ENCODE measurements at places on chromosomes 6 and 20.

- no peak for DNase-seq
These were observed 78.2 kb downstream of the PSMG4 start for GRCh38 chr6:3336859-3337515.

GRCh38 chr6:16305788-16306187 lies 67.4 kb downstream of the GMPR start:
- no peak for DNase-seq

GRCh38 chr6:109166673-109167072 lies 71.4 kb downstream of the CEP57L1 start:
- no peak for DNase-seq

DNA sequence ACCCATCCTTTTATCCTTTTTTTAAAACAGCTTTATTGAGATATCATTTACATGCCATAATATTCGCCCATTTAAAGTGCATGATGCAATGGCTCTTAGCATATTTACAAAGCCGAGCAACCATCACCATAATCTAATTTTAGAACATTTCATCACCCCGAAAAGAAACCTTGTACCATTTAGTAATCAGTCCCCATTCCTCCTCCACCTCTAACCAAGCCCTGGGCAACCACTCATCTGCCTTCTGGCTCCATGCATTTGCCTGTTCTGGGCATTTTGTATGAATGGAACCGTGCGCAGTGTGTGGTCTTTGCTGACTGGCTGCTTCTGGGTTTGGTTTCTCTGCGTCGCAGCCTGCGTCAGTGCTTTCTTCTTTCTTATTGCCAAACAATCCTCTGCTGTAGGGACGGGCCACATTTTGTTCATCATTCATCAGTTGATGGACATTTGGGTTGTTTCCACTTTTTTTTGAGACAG lies 10.2 kb upstream of the EEF1A2 start:
- DNase-seq: no peak

DNA sequence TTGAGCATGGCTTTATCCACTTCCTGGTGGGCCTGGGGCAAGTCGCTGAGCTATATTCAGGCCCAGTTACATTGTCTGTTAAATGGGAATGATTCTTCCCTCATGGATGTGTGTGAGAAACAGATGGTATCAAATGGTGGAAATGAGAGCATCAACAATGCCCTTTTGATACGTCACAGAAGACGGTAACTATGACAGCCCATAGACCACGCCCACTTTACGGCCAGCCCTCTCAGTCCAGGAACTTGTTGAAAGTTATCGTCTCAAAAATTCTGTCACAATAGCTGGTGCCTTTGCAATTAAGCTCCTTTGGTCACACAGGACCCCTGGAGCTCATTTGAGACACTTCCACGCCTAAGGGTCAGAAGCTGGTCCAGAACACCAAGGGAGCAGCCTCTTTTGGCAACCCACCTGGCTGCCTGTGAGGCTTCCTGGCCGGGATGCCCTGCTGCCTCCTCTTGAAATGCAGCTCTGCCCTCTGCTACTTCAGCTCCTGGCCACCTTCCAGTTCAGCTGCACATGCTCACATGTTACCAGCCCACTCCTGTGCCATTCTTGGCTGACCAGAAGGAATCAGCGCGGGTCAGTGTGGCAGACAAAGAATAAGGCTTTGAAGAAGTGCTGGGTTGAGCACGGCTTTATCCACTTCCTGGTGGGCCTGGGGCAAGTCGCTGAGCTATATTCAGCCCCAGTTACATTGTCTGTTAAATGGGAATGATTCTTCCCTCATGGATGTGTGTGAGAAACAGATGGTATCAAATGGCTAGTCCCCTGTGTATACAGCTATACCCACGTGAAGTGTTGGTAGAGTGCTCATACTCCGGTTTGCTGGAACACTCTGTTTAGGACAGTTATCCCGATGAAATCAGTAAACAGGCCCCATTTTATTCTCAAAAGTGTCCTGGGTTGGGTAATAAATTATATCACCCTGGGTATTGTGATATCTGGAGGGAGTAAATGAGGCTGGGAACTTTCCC lies 199.2 kb upstream of the SUPT3H start:
- no peak for DNase-seq

DNA sequence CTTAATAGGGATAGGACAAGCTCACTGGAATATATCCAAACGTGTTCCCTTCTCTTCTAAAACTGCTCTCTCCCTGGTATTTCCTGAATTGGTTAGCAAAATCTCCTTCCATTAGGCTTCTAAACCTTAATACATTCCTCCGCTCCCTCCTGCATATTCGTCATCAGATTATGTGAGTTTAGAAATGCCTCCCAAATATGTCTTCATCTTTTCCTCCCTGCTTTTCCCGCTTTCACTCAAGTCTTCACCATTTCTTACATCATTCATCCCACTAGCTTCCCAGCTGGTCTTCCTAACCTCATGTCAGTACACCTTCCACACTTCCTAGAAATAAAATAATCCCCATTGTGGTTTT lies 26.9 kb downstream of the SLC22A16 start:
- no peak for DNase-seq

GRCh38 chr6:36130667-36131510 lies 576 bp downstream of the MAPK13 start:
- DNase-seq: peak; percentile 71

DNA sequence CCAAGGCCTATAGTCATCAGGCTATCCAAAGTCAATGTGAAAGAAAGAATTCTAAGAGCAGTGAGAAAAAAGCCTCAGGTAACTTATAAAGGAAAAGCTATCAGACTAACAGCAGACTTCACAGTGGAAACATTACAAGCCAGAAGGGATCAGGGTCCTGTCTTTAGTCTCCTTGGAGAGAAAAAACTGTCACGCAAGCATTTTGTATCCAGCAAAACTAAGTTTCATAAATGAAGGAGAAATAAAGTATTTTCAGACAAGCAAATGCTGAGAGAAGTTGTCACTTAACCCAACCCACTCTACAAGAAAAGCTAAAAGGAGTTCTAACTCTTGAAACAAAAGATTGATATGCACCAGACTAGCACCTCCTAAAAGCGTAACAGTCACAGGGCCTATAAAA lies 28.1 kb downstream of the CITED2 start:
- no peak for DNase-seq

DNA sequence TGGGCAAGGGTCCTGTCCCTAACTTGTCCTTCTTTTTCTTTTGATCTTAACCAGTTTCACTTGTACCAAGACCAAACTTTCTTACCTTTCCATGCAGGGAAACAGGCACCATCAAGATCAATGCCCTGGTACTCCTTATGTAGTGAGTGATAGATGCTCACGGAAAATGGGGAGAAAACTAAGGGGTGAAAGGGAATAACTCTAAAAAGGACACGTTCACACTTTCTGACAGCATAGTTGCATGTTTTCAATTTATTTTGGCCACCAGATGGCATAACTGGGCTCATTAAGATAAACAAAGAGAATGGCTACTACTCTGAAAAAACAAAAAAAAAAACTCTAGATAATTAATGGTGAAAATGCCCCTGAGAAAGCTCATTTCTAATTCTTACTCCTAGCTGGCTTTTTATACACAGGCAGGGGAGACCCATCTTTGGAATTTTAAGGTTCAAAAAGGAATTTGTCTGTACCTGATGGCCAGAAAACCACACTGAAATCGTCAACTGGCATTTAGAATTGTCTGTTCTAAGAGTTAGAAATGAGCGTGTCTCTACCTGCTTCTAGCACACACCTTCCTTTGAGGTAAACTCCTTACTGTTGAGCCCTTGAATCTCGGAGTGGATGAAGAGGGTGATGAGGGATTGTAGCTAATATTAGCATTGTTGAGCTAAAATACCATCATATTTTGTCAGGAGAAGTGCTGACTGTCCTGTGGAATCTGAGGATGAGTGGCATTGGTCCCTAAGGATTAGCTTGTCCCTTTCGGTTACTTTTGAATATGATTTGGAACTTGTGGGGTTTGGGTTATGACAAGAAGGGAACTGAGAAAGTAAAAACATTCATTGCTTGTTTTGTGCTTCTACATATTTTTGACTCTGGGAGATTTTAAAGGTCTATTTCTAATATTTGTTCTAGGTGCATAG lies 62.2 kb upstream of the DDR1 start:
- peak; percentile 68 for DNase-seq

DNA sequence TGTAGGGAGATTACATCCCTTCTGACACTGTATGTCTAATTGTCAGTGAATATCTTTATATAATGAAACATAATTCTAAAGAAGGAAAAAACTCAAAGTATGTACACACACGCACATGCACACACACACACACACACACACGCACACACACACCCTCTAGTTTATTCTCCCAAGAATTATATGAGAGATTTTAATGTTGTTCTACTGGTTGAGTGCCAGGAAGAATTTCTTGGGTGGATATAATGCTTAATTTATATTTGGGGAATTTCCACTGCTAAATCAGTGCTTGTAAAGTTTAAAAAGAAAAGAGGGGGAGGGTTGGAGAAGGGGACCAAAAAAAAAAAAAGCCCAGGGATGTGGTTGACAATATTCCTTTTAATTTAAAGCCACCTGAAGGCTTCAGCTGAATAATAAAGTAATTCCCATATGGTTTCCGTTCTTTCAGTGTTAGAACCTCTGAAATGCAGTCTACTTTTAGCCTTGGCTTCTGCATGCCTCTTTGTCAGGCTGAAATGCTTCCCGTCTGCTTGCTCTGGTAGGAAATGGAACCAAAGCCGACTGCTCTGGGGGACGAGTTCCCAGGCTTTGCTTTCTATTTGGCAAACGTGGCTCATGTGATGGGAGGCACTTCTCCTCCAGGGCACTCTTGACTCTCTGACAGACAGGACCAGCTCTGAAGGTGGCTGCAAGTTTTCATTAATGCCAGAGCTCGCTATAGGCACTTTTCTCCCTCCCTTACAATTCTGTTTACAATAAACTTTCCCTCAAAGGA lies 225.4 kb downstream of the PRL start:
- DNase-seq: no peak

DNA sequence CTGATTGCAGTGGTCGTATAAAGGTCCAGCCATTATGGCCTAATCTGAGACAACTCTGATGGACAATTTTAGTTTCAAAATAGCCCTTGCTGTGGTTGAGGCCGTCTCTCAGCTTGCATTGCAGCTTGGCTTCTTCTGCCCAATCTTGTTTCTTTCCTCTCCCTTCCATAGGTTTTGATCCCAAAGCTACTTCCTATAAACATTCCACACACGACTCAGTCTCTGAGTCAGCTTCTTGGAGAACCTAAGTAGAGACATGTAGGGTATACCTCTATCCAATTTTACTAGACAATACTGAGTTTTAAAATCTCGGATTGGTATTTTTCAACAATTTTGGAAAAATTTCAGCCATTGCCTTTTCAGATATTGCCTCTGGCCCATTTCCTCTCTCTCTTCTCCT lies 13.4 kb downstream of the IYD start:
- DNase-seq: no peak

DNA sequence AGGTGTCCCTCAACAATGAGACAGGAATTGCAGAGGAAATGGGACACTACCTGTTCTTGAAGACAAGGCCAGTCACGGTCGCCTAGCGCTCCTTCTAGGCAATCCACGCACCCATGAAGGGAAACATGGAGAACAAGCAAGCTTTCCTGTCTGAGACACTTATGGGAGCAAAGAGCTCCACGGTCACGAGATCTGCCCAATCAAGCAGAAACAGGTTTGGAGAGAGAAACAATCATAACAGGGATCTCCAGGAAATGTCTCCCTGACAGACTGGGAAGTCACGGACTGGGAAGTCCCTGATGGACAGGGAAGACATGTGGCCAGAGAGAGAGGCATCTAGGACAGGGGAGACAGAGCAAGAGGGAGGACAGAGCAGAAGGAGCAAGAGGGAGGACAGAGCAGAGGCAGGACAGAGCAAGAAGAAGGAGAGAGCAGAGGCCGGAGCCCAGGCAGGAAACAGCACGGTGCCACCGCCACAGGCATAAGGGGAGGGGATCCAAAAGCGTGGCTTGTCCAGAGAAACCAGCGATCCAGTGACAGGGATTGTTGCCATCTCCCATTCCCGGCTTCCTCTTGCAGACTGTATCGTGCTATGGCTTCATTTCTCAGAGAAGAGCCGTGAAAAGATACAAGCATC lies 167.8 kb upstream of the ZNF337 start:
- no peak for DNase-seq

DNA sequence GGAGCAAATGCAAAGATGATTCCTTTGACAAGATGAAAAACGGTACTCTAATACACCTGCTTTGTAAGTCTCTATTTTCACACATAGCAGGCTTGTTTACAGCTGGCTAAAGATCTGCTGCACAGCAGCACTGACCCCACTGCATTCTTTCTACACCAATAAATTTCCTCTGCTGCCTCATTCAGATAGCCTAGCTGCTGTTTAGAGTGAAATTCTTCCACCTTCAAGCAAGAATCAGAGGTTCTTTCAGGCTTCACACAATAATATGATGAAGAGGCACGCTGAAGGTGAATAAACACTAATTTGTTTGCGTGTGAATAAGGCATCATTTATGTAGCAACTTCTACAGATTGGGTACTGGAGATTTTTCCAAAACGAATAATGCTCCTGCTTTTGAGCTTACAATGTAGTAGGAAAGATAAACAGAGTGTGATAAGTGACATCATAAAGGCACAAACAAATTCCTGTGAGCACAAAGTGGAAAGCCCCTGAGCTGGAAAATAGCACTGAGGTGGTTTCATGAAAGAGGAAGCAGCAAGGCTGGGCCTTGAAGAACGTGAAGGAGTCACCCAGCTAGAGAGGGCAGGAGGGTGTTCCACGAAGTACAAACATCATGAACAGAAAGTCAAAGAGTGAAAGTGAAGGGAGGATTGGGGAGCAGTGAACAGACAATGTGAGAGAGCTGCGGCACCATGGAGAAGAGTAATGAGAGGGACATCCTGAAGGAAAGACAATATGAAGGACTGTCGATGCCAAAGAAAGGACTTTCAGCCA lies 543.4 kb downstream of the CD83 start:
- DNase-seq: no peak

- no peak for DNase-seq
These were observed 43.6 kb upstream of the FAM83D start for GRCh38 chr20:38882600-38882999.

DNA sequence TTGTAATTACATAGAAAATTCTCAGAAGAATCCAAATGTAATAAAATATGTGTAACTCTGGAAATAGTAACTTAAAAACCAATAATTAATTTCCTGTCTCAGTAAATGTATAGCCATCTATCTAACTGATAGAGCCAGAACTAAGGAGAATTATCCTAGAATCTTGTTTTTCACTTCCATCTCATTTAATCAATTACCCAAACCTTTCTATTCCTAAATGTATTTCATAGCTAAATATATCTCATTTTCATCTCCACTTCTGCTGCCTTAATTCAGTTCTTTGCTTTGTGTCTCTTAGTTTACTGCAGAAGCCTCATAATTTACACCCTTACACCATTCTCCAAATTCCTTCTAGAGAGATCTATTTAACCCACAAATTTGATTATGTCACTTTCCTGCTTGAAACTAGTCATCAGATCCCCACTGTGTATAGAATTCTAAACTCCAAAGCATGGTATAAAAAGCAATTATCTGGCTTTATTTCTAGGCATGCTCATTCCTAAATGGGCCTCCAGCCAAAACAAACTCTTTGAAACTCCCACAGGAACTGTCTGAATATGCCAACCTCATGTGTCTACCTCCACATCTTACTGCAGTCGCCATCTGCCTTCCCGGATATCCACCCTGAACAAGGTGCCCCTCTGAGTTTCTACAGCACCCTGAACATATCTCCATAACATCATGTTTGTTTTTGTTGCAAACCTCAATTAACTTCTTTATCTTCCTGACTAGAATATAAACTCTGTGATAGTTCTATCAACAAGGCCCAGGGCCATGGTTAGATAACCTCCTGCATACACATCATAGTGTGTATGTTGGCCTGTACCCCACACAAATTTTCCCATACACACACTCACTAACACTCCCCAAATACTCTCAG lies 70.5 kb upstream of the ADTRP start:
- no peak for DNase-seq

- no peak for DNase-seq
These were observed 3.1 kb upstream of the LAMA5 start for GRCh38 chr20:62370115-62370806.

Data from natural killer cell (primary cell).